ENCODE measurements at places on chromosomes 1 and 21. TPM values are rescaled to one million over a fixed set of nuclear protein-coding genes. Genes with fewer than 3 reads are reported as not detected.

FCRL6 gene
- total RNA-seq = not detected

ARHGEF19 gene
- 4.5 TPM for total RNA-seq

DNA sequence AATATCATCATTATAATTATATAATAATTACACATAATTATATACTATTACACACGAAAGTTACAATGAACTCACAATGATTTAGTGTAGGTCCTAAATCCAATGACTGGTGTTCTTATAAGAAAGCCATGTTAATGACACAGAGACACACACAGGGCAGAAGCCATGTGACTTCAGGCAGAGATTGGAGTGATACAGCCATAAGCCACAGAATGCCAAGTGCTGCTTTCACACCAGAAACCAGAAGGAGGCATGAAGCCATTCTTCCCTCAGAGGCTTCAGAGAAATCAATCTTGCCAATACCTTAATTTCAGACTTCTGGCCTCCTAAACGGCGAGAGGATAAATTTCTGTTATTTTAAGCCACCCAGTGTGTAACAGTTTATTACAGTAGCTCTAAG lies 147.4 kb upstream of the KRTAP19-8 start:
- DNase-seq = no peak

- peak; percentile 44 for DNase-seq
Observed at GRCh38 chr1:12448746-12449177, 169.2 kb downstream of the DHRS3 start.

- peak; percentile 94 for DNase-seq
Observed at GRCh38 chr1:151008244-151009205, at the start of gene PRUNE1. TSS of gene PRUNE1 (plus strand) at chr1:151008449. CDS start at chr1:151008633, 184 bp downstream.

- DNase-seq = no peak
Observed at GRCh38 chr1:59856725-59857338, 42.1 kb downstream of the HOOK1 start.

NIPAL3 gene
- total RNA-seq = 123 TPM

DNA sequence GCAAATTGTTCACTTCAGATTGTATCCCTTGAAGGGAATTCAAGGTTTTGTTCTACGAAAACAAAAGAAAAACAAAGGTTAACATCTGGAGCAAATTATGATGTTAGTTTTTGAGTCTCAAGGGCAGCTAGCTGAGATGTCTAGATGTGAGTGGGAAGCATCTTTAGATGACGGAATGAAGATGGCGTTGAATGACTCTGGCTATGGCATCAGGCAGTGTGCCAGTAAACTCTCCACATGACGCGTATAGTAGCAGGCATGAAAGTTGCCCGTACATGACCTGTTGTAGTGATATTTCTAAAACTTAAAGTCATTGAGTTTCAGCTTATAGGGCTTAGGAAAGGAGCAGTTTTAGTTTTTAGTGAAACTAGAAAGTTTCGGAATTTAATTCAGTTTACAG lies 12.3 kb upstream of the SDC3 start:
- DNase-seq = no peak

IGSF9 gene
- total RNA-seq = not detected

GRCh38 chr1:17355898-17356297 lies 16.1 kb upstream of the PADI6 start:
- no peak for DNase-seq

GRCh38 chr1:3942416-3943122 lies 42.5 kb upstream of the C1orf174 start:
- no peak for DNase-seq

GRCh38 chr1:214584805-214585766 lies 17.9 kb upstream of the CENPF start:
- DNase-seq = peak; percentile 73

GRCh38 chr1:1250786-1251284 lies 4.3 kb upstream of the C1QTNF12 start:
- no peak for DNase-seq

- DNase-seq = no peak
Observed at GRCh38 chr1:9676815-9677393, 25.4 kb downstream of the PIK3CD start.

DNA sequence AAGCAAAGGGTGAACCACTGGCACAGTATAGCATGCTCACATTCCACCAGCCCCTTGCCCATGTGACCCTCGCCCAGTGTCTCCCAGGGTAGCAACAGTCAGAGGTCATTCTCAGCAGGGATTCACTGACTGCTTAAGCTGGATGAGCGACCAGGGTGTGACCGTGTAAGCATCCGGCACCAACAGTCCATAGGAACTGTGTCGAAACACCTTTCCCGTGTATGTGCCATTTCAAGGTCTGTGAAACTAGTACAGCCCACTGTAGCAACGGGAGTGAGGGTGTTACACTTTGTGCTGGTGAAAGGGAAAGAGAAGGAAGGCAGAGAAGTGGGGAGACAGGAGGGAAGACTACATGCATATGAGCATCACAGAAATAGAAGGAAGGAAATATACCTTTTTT lies 10.8 kb downstream of the PIK3C2B start:
- no peak for DNase-seq

DNA sequence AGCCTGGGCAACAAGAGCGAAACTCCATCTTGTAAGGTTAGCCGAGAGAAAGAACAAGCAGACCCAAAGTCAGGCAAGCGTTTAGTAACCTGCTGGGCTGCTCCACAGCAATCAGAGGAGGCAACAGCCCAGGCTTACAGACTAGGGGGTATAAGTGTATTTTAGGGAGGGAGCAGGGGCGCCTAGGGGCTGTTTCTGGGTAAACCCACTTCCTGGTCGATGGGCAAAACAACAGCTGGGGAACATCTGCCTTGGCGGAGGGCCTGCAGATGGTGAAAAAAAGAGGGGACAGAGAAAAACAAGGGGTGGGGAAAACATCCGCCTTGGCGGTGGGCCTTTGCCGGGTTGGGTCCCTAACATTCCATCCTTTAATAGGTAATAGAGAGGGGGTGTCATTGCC lies 5.2 kb downstream of the TAS1R1 start:
- DNase-seq = no peak

- peak; percentile 15 for DNase-seq
Observed at GRCh38 chr1:117967881-117968280, 38.3 kb downstream of the WDR3 start.

TTC39A gene
- 0.72 TPM for total RNA-seq

PIK3C2B gene
- total RNA-seq = 1.1 TPM

DNA sequence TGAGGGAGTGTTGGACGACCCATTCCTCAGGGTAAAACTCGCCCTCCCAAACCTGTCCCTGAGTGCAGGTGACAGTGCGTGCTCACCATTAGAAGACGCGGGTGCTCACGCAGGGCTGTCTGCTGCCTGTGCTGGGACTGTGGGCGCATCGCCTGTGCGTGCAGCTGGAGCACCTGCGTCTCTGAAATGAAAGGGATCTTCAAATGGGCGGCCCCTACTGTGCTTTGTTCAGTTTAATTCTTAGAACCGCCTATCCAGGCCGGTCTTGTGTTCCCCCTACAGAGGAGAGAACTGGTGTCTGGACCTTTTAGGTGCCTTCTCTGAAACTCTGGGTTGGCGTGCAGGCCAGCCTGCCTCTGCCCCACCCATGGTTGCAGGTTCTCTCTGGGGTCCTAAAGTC lies 125.8 kb downstream of the PCBP3 start:
- no peak for DNase-seq

CHTOP gene
- total RNA-seq = 38.9 TPM

DNA sequence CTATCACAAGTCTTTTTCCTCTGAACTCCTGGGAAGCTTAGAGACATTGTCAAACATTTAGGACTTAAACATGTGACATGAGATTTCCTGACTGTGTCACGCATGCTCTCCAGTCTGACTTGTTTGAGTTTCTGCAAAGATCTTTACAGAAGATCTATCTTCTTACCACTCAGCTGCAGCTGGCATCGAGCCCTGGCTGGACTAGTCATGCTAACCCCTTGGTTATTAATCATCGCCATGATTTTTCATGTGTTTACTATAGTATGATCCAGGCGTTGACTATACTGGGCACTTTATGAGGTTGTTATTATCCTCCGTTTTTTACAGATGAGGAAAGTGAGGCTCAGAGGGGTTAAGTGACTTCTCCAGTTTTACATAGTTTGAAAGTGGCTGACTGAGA lies 18.1 kb upstream of the IRF2BP2 start:
- DNase-seq = peak; percentile 90

MATN1 gene
- total RNA-seq = 0.56 TPM

CR1 gene
- not detected for total RNA-seq

DNA sequence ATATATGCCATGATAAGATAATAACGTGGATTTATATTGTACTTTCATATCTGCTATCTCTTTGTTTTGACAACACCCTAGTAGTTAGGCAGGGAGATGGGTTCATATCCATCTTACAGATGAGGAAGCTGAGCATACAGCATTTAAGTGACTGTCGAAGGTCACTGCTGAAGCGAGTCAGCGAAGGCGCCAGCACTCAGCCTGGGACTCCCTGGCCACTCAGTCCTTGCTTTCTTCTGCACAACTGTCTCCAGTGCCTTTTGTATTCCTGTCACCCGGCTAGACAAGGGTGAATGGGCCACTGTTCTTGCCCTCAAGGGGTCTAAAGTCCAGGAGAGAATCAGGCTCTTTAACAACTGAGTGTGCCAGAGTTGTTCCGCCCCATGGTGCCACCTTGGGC lies 3.1 kb downstream of the ARHGEF10L start:
- no peak for DNase-seq

E2F2 gene
- 0.36 TPM for total RNA-seq

DNA sequence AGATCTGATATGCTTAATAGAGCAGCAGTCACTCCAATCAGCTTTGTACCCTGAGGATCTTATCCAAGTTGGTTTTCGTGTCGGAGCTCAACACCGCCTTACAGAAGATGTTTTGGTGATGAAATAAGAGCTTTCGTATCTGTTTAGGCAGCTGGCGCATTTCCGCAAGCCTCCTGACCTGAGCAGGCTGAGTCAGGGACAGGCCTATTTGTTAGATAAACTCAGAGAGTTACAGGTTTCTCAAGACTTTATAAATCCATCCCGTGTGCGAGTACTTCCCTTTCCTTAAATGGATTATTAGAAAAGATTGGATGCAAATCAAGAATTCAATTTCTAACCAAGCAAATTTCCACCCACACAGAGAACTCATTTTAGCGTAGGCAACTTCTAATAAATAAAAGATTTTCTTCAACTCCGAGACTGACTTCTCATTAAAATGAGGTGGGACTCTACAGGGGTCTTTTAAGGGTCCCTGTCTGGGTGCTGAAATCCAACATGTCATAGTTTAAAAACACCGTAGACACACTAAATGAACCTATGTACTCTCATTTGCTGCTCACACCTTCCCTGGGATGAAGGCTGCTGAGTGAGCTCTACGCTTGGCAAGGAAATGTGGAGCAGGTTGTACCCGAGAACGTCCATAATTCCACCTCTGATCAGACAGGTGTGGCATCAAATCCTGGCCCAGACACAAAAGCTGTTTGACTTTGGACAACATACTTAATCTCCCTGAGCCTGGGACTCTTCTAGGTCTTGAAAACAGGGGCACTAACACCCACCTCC lies 106.9 kb upstream of the F3 start:
- DNase-seq = peak; percentile 100

- no peak for DNase-seq
Observed at GRCh38 chr1:65371544-65371943, 48.9 kb upstream of the LEPR start.

GRCh38 chr1:152013664-152014237 lies 20.1 kb upstream of the S100A10 start:
- DNase-seq = peak; percentile 56

GRCh38 chr1:25727635-25728286 lies 72.2 kb upstream of the SELENON start:
- DNase-seq = peak; percentile 28

GRCh38 chr1:206065547-206066145 lies 12.7 kb downstream of the RHEX start:
- DNase-seq = no peak

C1orf226 gene
- total RNA-seq = under 0.01 TPM

- peak; percentile 15 for DNase-seq
Observed at GRCh38 chr21:46619846-46620245, 15.0 kb upstream of the S100B start.

DNA sequence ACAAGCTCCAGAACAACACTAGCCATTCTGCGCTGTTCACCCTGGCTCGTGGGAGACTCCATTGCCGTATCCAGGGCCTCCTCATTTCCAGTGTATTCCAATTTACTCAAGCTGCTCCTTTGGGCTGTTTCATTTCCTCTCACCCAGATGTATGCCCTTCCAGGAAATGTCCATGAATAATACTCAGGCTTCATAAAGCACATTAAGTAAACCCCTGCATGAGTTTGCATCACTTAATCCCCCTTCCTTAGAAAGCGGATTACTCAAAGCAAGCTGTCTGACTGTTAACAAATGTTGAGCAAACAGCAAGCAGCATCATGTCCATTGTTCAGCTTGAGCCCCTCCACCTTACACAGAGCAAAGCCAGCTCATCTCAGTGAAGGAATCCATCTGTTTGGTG lies 403.6 kb upstream of the PBX1 start:
- no peak for DNase-seq

SV2A gene
- total RNA-seq = 16.4 TPM

- DNase-seq = no peak
Observed at GRCh38 chr21:39673736-39674135, 61.0 kb downstream of the B3GALT5 start.

DNA sequence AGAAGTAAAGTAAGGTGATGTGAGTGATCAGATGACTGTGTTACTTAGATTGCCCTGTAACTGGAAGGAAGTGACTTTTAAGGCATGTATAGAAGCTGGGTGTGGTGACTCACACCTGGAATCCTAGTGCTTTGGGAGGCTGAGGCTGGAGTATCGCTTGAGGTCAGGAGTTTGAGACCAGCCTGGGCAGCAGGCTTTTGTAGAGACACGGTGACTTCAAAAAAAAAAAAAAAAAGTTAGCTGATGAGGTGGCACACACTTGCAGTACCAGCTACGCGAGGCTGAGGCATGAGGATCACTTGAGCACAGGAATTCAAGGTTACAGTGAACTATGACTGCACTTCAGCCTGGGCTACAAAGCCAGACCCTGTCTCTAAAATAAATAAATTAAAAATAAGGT lies 2.3 kb upstream of the USP16 start:
- no peak for DNase-seq

NUP210L gene
- under 0.01 TPM for total RNA-seq

- DNase-seq = no peak
Observed at GRCh38 chr1:17304151-17304825, 3.7 kb upstream of the PADI4 start.

- peak; percentile 65 for DNase-seq
Observed at GRCh38 chr1:154629061-154629674, 21.2 kb upstream of the ADAR start.

- no peak for DNase-seq
Observed at GRCh38 chr1:188122646-188123045, 1293.9 kb downstream of the PLA2G4A start.

Data from IMR-90 (cell line).